Sciatic nerve (tissue), 2 donors: ENCODE measurements at places on chromosomes 11 and 22.

GRCh38 chr11:87239001-87239400, 201.3 kb downstream of the TMEM135 start:
- no peak for DNase-seq

DNA sequence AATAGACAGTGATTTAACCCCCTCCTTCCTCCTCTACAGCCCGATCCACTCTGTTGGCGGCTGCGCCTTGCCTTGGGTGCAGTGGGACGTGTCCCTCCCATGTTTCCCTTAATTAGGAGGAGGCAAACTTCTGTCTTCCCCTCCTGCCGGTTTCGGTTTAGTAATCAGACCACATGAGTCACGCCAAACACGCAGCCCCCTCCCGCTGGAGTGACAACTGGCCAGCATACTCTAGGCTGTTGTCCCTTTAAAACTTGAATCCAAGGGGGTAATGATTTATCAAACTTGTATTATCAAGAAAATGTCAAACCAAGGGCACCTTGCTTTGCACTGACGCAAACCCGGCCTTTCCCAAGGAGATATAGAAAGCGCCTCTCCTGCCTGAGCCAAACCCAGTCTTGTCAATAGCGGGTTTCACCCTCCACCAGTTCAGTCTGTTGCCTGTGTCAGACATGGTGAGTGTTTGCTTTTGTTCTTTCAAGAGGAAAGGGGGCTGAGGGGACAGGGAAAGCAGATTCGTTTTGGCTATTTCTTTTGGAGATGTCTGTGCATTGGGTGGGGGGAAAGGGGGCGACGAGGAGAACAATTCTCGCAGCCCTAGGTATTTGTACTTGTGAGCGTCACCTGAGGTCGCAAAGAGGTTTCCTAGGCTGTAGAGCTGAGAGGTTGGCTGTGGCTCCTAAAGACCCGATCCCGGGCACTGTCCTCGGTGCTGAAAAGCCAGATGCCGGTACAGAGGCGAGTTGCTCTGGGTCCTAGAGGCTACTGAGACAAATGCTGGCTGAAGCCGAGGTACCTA, at the start of gene SLC6A5:
TSS of gene SLC6A5 (plus strand) at position 388 of the 799 bp plus-strand sequence. CDS start at position 453, 65 bp downstream.
- DNase-seq, result no peak

GRCh38 chr11:70433966-70434812, 35.9 kb downstream of the CTTN start:
- no peak for DNase-seq

- DNase-seq, result no peak
Measured at GRCh38 chr11:82634091-82634490, 99.6 kb downstream of the FAM181B start.

DNA sequence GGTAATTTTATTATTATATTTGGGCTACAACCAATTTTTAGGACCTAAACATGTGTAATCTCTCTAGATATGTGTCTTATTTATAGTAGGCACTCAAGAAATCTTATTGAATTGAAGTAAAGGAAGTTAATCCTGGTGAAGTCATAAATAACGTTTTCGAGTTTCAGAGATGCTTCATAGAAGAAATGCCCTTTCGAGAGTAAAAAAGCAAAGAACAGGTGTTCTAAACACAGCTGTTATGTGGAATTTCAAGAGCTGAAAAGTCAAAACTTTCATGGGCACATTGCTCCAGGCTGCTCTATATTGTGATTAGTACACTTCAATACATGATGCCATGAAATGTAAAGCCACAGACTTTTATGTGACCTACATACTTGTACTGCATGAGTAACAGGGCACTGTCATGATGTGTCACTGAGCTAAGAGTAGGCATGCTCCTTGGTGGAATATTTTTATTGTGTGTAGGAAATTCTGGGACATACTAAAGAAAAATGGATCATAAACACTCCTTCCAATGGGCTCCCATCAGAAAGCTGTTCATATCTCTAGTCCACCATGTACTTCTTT, 7.2 kb upstream of the ELMOD1 start:
- no peak for DNase-seq

GRCh38 chr22:50319503-50319951, 7.3 kb downstream of the DENND6B start:
- DNase-seq, result no peak

- DNase-seq, result no peak
Measured at GRCh38 chr22:31829505-31829904, 75.7 kb downstream of the DEPDC5 start.

DNA sequence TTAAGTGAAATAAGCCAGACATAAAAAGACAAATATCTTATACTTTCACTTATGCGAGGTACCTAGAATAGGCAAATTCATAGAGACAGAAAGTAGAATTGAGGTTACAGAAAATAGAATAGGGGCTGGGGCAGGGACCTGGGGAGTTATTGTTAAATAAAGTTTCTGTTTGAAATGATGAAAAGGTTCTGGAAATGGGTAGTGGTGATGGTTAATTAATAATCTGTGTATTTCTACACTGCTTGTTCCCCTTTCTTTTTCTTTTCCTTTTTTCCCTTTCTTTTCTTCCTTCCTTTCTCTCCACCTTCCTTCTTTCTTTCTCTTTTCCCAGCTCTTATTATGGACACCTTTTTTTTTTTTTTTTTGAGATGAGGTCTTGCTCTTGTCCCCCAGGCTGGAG, 2.8 kb downstream of the NAALADL1 start:
- no peak for DNase-seq

DNA sequence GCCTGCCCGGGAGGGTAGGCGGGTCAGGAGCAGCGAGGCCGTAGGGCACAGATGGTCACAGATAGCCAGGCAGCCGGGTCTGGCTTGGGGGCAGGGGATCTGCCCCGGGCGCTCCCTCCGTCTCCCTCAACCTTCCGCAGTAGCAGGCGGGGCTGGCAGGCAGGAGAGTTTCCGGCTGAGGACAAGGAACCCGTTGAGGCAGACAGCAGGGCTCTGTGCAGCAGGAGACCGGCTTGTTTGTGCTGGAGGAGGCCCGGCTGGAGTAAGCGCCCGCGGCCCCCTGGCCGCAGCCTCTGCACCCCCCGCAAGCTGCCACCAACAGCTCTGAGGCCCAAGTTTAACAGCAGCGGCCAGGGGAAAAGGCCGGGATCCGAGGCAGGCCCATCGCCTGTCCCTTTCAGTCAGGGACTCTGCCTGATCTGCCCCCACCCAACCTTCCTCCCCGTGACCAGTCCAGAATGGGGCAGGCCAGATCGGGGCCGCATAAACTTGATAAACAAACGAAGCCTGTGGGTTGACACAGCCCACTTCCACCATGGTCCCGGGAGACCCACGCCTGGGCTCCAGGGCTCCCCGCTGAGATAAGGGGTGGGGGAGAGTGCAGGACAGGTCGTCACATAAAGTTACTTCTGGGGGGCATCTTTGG, 13.6 kb downstream of the SCARF2 start:
- DNase-seq, result no peak

DNA sequence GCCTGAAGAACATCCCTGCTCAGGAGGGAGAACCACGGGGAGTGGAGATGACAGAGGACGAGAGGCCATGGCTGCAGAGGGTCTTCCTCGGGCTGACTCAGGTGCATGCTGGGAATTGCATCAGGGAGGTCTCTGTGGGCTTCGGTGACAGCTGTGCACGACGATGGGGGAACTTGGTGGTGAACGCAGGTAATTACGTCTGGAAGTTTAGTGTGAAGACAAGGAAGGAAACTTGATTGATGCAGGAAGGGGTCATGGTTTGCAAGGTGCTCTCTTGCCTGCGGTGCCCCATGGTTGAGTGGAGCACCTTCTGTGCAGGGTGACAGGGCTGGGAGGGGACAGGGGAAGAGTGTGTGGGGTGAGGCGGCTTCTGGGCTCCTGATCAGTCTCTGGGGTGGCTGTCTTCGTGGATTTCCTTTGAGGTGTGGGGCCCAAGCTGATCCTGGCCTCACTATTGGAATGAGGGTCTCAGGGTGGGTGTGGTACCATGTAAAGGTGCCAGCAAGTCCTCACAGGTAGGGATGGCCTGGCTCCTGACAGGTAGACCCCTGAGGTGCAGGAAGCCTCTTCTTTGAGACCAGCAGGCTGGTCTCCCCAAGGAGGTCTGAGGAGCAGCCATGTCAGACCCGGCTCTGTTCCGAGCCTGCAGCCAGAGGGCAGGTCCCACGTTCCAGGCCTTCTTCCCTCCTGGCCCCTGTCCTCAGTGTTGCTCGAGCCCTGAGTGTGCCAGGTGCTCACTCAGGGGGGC, 1020.1 kb downstream of the TBC1D22A start:
- no peak for DNase-seq
